GM23248 (cell line): ENCODE measurements at places on chromosomes 12 and 14. TPM values are rescaled to one million over a fixed set of nuclear protein-coding genes. Genes with fewer than 3 reads are reported as not detected.

KCNJ8 gene
- polyA plus RNA-seq, result 12.7 and 14.7 TPM in 2 replicates

OR10A7 gene
- not detected in 2 replicates for polyA plus RNA-seq

LAG3 gene
- 0.29 TPM in 1 of 2 replicates, not detected in the other for polyA plus RNA-seq

LRCOL1 gene
- polyA plus RNA-seq, result not detected in 2 replicates

GPD1 gene
- polyA plus RNA-seq, result not detected in 2 replicates

PZP gene
- not detected in 2 replicates for polyA plus RNA-seq

PKP2 gene
- polyA plus RNA-seq, result 0.21 and 0.62 TPM in 2 replicates

RPGRIP1 gene
- polyA plus RNA-seq, result not detected in 2 replicates

SOAT2 gene
- 0.33 and 0.43 TPM in 2 replicates for polyA plus RNA-seq

KRT75 gene
- polyA plus RNA-seq, result not detected in 2 replicates

DNA sequence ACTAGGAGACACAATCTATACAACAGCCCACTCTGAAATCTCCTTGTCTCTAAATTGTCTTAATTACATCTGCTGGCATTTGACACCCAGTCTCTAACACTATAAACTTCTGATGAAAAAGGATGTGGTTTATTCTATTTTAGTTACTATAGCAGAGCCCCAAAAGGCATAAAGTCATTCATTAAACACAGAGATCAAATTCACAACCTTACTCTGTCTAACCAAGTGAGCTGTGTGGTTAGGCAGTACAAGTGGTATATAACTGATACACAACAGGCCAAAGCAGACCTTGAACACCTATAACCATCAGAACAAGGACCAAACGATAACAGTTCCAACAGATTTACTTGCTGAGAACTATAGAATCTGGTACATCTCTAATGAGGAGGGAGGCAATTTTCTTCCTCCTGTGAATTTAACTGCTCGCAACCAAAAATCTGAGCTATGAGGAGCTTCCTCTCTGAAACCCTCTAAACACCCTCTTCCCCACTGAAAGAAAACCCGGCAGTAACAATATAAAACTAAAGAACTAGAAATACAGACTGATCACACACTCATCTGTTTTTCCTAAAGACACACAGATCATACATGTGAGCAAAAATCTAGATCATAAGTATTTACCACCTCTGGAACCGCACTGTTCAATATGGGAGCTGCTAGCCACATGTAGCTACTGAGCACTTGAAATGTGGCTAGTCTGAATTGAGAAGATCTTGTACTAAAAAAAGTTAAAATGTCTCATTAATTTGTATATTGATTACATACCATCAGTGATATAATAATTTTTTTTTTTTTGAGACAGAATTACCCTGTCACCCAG lies 17.7 kb downstream of the SPPL3 start:
- no peak for DNase-seq

DNA sequence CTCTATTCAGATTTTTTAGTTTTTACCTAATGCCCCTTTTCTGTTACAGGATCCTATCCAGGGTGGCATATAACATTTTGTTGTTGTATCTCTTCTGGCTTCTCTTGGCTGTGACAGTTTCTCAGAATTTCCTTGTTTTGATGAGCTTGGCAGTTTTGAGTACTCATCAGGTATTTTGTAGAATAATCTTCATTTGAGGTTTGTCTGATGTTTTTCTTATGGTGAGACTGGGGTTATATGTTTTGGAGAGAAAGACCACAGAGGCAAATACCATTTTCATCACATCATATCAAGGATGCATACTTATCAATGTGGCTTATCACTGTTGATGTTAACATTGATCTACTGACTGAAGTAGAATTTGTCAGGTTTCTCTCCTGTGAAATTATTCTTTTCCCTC lies 14.0 kb upstream of the LYZ start:
- no peak for DNase-seq

DNA sequence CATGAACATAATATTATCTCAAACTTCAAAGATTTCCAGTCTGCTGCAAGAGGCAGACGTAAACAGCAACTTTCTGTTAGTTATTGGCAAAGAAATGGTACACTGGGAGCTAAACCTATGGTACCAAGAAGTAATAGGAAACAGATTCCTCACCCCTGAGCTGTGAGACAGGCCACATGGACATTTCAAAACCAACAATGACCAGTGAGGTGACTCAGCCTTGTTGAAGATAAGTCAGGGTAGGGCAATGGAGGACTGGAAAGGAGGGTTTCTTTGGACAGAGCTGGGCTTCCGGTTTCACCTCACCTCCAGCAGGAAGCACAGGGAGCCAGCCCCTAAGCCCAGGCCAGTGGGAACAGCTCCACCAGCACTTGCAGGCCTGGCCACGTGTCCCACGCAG lies 1320.5 kb downstream of the AACS start:
- peak; percentile 3 for DNase-seq

DNA sequence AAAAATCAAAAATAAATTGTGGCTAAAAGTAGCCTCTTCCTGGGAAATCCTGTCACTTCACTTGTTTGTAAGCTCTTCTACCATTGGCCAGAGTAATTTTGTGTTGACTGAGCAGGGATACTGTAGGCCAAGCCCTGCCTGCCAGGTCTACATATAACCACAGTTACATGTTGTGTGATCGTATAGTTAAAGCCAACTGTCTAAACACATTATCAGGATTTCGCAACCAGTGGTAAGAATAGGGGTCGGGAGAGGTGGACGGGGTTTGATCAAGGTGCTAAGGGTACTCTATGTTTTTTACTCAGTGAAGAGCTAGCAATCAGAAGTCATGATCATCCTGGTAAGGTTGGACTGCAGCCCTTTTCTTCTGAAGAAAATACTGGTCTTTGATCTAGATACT lies 13.4 kb downstream of the ANKRD13A start:
- no peak for DNase-seq

- DNase-seq, result peak; percentile 87
Measured at GRCh38 chr14:104973385-104974145, 4.6 kb downstream of the AHNAK2 start.

DNA sequence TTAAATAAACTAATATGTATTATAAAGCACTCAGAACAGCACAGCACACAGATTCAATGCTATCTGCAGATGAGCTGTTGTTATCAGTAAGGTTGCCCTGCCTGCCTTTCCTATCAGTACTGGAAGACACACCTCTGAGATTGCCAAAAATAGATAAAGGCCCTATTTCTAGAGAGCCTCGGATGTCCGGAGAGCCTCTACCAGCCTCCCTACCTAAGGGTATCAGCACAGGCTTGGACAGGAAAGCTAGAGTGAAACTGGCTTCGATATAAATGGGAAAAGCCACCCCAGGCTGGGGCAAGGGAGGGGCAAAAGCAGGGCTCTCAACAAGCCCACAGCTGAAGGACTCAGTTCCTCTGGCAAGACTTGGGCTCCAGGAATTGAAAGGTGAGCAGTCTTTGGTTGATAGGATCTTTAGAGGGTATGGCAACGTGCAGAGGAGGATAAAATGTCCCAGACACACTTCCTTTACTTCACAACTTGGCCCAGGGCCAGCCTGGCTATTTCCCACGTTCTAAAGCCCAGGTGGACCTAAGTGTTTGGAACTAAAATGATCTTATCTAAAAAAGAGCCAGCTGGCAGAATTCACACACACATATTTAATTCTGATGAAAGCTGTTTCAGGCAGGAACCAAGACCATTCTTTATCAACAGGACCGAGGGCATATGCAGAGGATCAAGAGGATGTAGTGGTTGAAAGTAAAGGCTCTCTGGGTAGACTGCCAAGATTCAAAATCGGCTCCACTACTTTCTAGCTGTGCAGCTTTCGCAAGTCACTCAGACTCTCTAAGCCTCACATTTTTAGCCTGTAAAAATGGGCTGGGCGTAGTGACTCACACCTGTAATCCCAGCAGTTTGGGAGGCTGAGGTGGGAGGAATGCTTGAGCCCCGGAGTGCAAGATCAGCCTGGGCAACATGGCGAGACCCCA lies 37.8 kb upstream of the ITPR2 start:
- peak; percentile 52 for DNase-seq

DNA sequence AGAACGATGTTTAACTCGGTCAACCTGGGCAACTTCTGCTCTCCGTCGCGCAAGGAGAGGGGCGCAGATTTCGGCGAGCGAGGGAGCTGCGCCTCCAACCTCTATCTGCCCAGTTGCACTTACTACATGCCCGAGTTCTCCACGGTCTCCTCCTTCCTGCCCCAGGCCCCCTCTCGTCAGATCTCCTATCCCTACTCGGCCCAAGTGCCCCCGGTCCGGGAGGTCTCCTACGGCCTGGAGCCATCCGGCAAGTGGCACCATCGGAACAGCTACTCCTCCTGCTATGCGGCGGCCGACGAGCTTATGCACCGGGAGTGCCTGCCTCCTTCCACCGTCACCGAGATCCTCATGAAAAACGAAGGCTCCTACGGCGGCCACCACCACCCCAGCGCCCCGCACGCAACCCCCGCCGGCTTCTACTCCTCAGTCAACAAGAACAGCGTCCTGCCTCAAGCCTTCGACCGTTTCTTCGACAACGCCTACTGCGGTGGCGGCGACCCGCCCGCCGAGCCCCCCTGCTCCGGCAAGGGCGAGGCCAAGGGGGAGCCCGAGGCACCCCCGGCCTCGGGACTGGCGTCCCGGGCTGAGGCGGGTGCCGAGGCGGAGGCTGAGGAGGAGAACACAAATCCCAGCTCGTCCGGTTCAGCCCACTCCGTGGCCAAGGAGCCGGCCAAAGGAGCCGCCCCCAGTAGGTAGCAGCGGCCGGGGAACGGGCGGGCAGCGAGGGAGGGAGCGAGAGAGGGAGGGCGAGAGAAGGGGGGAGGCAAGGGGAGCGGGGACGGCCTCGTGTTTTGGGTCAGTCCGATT lies 513 bp downstream of the HOXC11 start:
- peak; percentile 52 for DNase-seq

DNA sequence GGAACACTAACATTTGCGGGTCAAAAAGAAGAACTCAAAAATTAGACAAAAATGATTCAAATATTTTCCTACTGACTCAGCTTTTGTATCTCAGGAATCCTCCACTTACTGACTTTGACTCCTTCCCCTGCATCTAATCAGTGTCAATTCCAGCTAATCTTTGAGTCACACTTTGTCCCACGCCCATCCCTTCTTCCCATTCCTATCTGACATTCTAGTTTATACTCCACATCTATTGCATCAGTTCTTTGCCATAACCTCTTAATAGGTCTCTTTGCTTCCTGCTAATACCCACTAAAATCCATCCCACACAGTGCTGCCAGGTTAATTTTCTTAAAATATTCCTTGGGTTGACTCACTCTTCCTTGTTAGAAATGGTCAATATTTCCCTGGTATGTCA lies 19.1 kb downstream of the BBS10 start:
- DNase-seq, result peak; percentile 81

GRCh38 chr12:92690601-92691000 lies 12.2 kb upstream of the PLEKHG7 start:
- DNase-seq, result no peak

DNA sequence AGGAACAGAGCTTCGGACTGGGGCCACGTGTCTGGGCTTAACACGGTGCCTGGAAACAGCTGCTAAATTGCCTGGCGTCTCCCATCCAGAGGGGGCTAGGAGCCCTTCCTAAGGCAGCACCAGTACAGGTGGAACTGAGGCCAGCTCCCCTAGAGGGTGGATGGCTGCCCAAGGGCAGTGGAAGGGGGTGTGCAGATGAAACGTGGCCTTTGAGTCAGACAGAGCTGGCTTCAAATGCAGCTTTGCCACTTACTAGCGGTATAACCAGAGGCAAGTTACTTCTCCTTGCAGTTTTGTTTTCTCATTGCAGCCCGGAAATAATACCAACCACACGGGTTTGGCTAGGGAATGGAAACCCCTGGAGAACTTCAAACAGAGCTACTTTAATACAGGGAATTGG lies 59.3 kb upstream of the SLC24A4 start:
- DNase-seq, result peak; percentile 39

GRCh38 chr12:128387811-128388422 lies 120.9 kb downstream of the TMEM132C start:
- no peak for DNase-seq

DNA sequence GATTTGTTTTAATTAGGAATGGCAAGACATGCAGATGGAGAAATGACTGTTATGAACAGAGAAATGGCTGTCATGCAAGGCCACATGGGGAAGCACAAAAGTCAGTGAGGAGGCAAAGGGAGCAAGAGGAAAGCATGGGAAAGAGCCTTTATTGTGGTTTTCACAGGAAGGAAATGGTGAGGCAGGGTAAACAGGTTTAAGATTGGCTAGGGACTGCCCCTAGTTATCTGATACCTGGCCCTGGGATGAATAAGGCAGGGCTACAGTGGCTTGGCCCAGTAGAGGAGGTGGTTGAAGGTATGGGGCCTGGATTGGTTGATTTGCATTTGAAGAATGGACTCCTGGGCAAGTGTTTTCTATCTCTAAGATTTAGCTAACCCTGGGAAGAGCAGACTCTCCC lies 168.7 kb upstream of the CNOT2 start:
- no peak for DNase-seq

DNA sequence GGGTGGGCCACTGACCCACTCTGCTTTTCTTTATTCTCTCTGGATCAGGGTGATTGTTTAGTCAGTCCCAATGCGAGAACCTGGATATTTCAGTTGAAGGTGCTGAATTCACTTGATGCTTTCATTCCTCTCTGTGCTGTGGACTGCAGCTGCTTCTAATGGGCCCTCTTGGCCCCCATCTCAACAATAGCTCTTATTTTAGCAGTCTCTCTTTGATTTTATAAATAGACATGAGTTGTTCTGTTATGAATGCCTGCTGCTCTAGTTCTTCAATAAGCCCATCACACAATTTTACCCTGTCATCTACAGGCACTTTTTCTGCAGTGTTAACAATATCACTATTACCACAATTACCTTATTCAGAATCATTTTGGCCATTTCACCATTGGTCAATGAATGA lies 54.1 kb upstream of the YARS2 start:
- DNase-seq, result no peak

GRCh38 chr14:72801836-72802587 lies 91.9 kb downstream of the DPF3 start:
- no peak for DNase-seq

- DNase-seq, result peak; percentile 33
Measured at GRCh38 chr12:94571556-94571955, 78.8 kb downstream of the TMCC3 start.

- DNase-seq, result no peak
Measured at GRCh38 chr12:79164890-79165289, 300.3 kb downstream of the SYT1 start.

- DNase-seq, result no peak
Measured at GRCh38 chr12:72746048-72746447, 473.9 kb downstream of the TRHDE start.

DNA sequence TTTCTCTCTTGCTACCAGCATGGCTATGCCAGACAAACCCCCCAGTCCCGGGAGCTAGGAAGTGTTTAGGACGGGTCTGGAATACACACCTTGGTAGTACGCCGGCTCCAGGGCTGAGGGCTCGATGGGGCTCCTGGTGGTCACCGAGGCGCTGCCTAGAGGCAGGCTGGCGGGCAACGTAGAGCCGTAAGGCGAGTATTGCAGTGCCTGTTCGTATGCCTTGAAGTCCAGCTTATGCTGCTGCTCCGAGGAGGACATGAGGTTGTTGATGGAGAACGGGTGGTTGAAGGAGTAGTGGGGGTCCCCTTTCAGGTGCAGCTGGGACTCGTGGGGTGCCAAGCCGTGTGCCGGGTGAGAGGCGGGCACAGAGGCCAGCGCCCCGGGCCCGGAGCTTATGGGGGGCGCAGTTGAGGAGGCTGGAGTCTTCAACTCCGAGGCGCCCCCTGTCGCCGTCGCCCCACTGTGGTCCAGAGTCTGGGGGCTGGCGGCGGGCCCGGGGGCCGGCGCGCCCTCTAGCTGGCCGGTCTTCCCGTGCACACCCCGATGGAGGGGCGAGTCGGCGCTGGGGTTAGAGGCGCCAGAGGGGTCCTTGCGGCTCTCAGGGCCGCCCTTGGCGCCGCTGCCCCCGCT lies 3.6 kb downstream of the FOXA1 start:
- no peak for DNase-seq

GRCh38 chr12:91577586-91578539 lies 395.2 kb upstream of the DCN start:
- DNase-seq, result peak; percentile 61
